Glomerular endothelial cell (primary cell): ENCODE measurements at places on chromosomes 12 and 14.

DNA sequence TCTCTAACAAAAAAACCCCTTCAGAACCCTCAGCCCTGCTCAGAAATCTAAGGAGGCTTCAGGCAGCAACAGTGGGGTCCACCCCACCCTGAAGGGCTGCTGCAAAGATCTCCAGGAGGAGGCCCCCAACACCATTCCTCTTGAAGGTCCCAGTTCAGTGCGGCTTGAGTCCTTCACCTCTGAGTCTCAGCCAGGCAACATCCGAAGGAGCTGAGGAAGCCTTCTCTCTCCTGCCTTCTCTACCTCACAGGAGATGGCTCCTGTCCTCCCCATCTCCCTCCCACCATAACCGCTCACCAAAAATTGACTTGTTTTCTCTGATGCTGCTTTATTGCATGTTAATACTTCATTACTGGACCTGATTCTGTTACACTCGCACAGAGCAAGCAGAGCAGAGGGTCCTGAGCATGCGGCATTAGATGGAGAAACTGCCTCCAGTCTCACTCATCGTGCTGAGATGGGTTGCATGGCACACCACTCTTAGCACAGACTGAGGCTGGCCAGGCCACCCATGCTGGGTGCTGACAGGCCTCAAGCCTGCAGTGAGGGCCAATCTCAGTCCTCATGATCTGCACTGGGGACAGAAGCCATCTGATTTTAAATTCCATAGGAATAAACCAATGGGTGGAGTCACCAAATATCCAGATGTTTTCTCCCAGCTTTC lies 224.8 kb downstream of the CACNA1C start:
- no peak for DNase-seq

GRCh38 chr14:69504775-69505174 lies 20.2 kb downstream of the PLEKHD1 start:
- DNase-seq, result no peak

DNA sequence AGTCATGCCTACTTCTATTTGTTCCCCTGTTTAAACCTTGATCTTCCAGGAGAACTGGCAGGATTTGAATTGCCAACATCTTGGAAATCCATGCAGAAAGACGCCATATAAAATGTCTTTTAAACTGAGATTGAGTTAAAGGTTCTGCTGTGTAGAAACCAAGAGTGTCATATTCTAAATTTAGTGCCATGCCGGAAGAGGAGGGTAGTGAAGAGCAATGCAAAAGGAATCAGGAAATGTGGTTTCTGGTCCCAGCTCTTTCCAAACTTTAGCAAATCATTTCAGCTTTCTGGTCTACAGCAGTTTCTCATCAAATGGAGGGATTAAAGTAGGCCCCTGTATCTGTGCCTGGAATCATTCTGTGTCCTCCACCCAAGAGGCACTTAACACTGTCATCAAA lies 85.7 kb downstream of the BTG1 start:
- DNase-seq, result no peak

DNA sequence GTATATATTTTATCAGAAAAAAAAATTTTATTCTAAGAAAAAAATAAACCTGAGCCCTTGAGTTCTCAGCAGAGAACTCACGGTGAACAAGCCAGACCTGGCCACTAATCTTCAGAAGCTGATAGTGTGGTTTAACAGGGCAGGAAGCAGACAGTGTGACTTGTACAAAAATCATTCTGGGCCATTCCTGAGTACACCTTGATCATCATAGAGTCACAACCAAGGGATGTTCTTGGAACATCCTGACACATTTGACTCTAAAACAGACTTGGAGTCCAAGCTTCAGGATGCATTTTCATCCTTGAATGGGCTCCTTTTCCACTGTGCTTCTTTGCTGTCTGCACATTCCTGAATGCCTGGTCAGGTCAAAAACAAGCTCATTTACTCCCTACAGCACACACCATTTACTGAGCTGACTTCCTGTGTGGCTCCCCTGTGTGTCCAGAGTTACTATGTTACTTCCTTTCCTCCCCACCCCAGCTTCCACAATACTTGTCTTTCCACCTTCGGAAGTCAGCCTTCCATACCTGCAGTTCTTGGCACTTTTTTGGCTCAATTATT lies 112.0 kb downstream of the ANO6 start:
- DNase-seq, result no peak

DNA sequence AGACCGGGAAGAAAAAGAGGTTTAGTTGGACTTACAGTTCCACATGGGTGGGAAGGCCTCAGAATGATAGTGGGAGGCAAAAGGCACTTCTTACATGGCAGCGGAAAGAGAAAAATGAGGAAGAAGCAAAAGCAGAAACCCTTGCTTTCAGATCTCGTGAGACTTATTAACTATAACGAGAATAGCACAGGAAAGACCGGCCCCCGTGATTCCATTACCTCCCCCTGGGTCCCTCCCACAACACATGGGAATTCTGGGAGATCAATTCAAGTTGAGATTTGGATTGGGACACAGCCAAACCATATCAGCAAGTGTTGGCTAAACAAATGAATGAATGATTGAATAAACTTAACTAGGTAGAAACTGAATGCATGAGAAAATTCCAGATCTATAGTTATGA lies 85.3 kb upstream of the PARP11 start:
- DNase-seq, result no peak

GRCh38 chr12:39393890-39394289 lies 49.0 kb downstream of the KIF21A start:
- DNase-seq, result no peak

DNA sequence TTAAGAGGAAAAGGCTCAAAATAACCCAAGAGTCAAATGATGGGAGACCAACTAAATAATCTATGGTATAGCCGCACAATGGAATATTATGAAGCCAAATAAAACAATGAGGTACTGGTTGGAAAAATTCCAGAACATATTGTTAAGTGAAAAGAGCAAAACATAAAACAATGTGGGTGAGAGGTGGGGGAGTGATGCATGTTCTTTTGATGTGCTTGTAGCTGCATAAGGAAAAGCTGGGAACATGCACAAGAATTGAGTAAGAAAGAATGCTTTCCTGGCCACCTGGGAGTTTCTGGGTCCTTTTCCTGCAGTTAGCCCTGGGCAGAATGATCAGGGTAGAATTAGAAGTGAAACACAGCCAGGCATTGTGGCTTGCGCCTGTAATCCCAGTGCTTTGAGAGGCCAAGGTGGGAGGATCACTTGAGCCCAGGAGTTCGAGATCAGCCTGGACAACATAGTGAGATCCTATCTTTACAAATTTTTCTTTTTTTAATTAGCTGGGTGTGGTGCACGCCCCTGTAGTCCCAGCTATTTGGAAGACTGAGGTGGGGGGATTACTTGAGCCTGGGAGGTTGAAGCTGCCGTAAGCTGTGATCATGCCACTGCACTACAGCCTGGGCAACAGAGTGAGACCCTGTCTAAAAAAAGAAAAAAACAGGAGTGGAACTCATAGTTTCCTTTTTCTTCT lies 7.9 kb downstream of the ABCB9 start:
- peak; percentile 90 for DNase-seq

DNA sequence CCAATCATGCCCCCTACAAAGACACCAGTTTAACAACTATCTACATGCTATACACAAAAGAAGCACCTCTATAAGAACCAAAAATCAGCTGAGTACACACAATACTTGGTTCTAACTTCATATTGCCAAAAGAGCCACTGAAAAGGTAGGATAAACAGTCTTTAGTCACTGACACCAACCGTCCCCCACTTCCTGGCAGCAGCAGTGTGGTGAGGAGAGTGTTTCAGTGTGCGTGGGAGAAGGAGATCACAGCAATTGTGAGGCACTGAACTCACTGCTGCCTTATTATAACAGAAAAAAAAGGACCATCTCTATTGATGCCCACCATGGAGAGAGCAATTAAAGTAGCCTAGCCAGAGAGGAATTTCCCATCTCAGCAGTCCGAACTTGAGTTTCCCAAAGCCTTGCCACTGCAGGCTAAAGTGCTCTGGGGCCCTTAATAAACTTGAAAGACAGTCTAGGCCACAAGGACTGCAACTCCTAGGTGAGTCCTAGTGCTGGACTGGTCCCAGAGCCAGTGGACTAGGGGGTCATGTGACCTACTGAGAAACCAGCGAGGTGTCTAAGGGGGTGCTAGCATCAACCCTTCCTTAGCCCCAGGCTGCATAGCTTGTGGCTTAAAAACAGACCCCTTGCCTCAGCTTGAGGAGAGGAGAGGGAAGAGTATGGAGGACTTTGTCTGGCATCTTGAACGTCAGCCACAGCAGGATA lies 37.1 kb upstream of the LMNTD1 start:
- no peak for DNase-seq

DNA sequence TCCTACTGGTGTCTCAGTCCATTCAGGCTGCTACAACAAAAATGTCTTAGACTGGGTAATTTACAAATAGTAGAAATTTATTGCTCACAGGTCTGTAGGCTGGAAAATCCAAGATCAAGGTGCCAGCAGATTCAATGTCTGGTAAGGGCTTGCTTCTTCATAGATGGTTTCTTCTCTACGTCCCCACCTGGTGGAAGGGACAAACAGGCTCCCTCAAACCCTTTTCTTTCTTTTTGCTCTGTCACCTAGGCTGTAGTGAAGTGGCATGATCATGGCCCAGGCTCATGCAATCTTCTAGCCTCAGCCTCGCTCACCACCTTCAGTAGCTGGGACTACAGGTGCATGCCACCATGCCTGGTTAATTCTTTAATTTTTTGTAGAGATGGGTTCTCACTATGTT lies 106.8 kb upstream of the RPH3A start:
- DNase-seq, result no peak

DNA sequence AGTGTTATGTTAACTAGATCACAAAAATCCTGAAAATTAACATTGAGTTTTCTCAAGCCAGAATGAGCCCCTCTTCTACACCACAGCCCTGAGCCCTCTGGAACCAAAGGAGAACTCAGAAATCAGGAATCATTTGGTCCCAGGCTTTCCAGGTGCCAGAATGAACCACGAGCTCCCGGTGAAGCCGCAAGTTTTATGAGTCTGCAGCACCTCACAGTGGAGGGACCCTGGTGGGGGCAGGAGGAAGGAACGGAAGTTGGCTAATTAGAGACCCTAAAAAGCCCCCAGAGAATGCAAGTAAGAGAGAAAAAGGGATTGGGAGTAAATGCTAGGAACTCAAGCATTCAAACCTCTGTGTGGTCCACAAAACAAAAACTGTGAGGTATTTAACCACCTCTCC lies 52.9 kb upstream of the BCL2L14 start:
- no peak for DNase-seq
